Stimulated activated CD4-positive, alpha-beta T cell treated with anti-CD3 and anti-CD28 coated beads, Interleukin-1b, Interleukin-23, amount 100 ng/mL, for 24 hours (primary cell): ENCODE measurements at places on chromosomes 16 and 17.

GRCh38 chr17:46117850-46118696 is 75.2 kb downstream of the KANSL1 start:
- DNase-seq, result no peak

DNA sequence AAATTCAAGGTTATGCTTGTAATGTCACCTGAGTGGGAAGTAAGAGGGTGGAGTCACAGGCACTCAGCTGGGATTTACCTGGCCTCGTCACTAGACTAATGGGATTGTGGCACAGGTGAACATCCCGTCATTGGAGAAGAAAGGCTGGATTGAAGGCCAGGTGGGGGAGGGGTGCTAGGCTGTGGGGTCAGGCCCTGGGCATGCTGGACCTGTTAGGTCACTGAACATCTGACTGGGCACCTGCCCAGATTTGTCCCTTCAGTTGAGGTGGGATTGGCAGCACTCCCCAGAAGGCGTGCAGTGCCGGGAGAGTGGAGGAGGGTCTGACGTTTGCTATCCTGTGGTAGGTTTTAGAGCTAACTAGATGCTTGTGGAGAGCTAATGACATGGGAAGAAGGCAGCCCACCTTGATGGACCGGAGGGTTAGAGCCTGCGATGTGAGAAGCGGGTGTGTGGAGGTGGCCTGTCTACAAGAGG is 161.5 kb upstream of the ZNF267 start:
- DNase-seq, result no peak

- DNase-seq, result no peak
These were observed 215.4 kb upstream of the AXIN2 start for GRCh38 chr17:65776890-65777289.

DNA sequence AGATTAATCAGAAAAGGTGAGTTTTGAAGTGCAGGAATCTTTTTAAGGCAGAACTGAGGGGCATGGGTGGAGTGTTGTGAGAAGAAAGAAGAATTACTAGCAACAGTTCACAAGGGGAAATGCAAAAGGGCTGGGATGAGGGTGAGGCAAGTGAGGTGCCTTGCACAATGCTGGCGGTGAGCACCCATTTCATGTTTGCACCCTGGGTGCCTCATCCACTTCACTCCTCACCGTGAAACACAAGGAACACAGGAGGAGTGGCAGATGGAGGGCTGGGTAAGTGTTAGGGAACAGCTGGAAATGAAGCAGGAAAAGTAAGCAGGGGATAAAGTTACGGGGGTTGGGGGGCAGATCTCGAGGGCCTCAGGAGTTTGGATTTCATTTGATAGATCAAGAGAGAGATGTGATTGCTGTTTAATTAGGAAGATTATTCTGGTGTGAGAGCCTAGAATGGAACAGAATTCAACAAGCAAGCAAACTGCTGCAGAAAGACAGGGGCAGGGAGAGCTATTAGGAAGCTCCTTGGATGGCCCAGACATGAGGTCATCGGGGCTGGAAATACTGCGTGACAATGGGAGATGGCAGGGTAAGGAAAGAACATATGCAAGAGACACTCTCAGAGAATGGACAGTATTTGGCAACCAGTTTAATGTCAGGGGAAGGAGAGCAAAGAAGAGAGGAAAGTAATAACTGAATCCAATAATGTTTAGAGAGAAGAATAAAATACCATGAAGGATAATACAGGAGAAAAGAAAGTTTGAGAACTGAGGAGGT is 8.3 kb upstream of the HEATR6 start:
- DNase-seq, result no peak

GRCh38 chr16:71172481-71173207 is 57.9 kb downstream of the HYDIN start:
- no peak for DNase-seq

DNA sequence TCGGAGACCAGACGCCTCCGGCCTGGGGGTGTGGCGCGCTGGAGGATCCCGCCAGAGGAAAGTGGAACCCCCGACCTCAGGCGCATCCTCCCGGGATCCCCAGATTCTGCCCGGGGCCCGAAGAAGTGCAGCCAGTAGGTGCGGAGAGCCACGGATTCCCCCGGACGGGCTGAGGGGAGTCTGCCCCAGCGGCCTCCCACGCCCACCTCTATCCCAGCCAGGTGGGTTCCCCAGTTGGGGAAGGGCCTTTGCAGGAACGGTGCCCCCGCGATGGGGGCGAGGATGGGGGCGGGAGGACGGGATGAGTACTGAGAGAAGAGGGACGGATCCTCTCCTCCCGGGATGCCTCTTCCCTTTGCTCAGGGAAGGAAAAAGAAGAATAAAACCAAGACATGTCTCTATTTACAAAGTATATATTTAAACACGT is 5.1 kb downstream of the CBX8 start:
- no peak for DNase-seq

- DNase-seq, result no peak
These were observed 26.3 kb downstream of the GINS2 start for GRCh38 chr16:85662482-85662812.

DNA sequence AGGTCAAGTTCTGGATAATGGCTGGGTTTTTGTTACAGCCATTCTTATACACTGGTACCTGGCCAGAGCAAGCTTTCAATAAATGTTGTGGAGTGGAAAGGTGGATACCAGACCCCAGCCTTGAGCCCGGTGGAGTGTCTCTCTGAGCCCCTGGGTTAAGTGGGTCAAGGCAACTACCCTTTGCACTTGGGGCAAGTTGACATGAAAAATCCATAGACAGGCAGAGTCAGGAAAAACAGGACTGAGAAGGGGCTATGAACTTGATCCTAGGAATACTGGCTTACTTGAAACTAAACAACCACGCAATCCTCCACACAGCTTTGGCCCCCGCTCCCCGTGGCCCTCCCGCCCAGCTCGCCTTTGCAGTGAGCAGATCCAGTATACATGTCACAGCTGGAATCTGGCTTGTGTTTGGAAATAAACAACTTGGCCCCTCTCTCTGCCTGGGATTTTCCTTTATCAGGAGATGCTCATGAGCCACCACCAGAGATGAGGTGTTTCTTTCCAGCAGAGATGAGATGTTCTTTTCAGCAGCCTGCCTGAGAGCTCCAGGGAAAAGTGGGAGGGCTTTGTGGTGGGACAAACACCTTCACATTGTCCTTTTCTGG is 65.9 kb downstream of the KSR1 start:
- DNase-seq, result no peak

DNA sequence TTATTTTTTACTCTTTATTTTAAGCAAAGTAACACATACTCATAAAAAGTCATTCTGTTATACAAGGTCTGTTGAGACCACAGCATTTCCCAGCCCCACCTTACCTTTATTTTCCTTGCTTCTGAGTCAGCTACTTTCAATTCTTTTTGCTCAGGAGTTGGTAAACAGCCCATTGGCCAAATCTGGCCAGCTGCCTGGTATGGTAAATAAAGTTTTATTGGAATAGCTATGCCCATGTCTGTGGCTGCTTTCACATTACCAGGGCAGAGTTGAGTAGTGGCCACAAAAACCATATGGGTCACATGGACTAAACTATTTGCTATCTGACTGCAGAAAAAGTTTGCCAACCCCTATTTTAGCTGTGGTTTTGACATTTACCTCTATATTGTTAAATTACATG is 3.4 kb upstream of the NSRP1 start:
- no peak for DNase-seq

- DNase-seq, result no peak
These were observed 23.7 kb downstream of the MAP3K3 start for GRCh38 chr17:63645775-63646487.

DNA sequence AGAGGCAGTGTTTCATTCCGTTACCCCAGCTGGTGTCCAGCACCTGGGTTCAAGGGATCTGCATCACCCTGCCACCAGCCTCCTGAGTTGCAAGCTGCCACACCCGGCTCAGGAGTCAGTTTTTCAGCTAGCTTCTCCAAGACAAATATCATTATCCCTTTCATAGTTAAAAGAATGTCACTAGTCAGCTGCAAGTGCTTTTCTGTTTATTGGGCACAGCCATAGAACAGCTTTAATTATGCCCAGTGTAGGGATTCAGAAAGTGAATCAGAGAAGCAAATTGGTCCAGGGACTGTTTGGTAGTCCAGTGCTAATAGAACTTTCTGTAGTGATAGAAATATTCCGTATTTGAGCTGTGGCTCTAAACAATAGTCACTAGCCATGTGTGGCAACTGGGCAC is 2.9 kb upstream of the AOC3 start:
- no peak for DNase-seq

DNA sequence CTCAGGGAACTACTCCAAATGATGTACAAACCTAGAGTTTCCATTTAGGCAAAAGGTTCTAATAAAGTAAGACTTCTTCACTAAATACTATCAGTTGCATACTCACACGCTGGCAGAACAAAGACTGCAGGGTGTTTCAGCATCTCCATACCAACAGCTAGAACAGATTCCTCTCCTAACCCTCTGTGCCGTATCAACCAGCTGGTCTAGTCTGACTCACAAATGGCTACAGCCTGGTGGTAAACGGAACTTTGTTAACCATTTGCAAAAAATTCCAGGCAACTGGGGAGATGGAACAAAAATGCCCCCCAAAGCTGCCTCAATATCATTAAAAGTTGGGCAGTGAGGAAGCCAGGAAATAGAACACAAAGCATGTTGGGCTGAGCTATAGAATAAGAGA is 217.1 kb downstream of the GRIN2A start:
- no peak for DNase-seq

GRCh38 chr17:17849845-17850373 is 13.1 kb upstream of the SREBF1 start:
- no peak for DNase-seq

DNA sequence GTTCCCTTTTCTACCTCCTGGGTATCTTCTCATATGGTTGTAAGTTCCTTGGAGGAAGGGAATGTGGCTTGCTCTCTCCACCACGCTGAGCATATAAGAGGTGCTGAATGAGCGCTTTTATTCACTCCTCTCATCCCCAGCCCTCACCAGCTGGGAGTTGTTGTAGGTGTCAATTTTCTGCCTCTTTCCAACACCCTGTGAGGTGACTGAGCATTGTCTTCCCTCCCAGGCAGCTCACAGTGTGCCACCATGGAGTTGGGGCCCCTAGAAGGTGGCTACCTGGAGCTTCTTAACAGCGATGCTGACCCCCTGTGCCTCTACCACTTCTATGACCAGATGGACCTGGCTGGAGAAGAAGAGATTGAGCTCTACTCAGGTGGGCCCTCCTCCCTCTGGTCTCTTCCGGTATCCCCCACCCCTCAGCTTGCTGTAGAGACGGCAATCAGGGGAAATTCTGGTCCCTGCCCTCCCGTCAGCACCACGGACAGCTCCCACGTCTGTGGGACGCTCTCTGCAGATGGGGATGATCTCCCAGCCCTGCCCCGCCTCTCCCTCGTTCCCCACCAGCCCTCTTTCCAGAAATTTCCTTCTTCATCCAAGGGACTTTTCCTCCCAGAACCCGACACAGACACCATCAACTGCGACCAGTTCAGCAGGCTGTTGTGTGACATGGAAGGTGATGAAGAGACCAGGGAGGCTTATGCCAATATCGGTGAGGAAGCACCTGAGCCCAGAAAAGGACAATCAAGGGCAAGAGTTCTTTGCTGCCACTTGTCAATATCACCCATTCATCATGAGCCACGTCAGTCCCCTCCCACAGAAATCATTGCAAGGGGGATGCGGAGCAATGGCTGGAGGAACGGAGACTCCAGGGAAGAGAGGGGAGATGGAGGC is 18.3 kb downstream of the CIITA start:
- no peak for DNase-seq

- no peak for DNase-seq
These were observed 140.8 kb downstream of the PRKCA start for GRCh38 chr17:66443166-66443565.

GRCh38 chr16:29804020-29804419 is 2.3 kb upstream of the MAZ start:
- no peak for DNase-seq

DNA sequence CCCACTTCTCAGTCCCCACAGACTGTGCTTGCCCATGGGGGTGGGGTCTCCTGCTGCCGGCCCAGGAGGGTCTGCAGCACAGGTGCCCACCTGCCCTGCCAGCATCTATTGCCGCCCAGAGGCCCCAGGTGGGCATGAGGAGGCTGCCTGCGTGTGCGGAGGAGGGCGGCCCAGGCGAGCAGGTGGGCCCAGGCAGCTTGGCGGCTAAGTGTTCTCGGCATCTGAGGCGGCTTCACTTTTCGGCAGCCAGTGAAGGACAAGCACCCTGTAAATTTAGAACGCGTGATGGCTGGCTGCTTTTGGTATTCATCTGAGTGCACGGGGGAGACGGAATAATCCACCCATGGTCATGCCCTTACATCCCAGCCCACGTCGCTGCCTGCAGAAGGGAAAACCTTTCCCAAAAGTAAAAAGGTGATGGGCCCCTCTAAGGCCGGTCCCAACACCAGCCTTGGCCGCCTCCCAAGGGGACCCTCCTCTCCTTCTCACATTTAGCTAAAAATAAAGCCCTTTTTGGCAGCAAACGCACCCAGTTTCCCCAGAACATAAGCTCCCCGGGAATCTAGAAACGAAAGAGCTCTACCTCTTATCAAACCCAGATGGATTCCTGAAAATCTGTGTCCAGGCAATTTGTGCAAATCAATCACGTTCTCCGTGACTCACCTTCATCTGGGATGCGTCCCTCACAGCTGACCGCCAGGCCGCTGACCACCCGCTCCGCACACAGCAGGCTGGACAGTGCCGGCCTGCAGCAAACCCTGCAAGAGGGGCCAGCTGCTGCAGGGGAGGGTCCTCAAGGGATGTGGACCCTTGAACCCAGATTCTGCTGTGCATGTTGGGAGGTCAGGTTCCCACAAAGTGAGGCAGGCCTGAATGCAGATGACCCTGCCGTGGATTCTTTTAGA is 79.4 kb downstream of the RBFOX3 start:
- no peak for DNase-seq

DNA sequence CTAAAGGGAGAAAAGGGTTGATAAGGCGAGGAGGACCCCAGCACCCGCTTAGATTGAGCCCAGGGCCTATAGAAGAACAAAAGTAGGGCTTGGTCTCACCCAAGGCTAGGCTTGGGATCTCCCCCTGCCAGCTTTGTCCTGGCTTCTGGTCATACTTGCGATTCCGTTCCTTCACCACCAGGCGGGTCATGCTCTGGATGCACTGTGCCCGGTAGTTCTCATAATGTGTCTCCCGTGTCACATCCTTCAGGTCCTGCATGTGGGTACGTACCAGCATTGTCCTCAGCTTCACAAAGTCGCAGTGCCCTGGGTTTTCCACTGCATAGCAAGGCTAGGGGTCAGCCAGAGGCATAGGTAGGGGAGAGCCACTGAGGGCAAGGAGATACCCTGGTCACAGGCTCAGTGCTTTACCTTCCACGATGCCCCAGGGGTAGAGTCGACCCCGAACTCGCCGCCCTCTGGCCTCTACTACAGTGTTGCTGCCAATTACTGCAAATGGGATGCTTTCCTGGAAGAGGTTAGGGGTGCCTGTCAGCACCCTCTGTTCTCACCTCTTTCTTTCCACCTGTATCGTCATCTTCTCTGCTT is 6.5 kb upstream of the MTMR4 start:
- DNase-seq, result no peak

DNA sequence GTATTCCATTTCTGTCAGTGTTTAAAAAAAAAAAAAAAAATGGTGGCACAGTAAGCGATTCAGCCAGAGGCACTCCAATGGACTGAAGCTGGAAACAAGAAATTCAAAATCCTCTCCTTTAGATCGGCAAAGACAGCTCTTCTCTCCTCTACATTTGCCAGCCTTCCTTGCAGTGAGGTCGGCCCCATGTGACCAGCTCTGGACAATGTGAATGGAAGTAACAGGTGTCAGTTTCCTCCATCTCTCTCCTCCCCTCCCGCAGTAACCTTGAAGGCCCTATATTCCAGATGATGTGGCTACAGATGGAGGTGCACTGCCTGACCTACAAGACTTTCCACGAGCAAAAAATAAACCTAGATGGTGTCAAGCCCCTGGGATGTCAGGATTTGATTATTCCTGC is 15.0 kb downstream of the CUEDC1 start:
- no peak for DNase-seq

- DNase-seq, result no peak
These were observed 23.7 kb downstream of the WIPF2 start for GRCh38 chr17:40242774-40243173.
